ENCODE measurements at places on chromosomes 5 and 9.

DNA sequence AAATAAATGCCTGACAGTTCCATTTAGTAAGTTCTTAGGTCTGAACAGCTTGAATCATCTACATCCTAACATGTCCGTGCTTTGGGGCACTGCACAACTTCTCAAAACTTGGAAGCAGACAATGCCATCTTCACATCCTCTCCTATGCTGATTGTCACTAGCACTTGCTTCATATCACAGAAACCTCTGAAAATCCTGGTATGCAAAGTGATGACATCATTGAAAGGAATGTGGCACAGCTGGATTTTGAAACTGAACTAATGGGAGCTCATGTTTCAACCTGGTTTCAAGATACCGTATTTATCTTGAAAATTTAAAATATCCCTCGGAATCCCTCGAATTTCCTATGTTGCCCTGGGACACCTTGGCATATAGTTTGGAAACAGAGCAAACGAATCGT is 490.2 kb upstream of the DAP start:
- DNase-seq: peak; percentile 75

GRCh38 chr5:137206030-137206715 is 293.0 kb downstream of the SPOCK1 start:
- peak; percentile 27 for DNase-seq

- DNase-seq: no peak
Measured at GRCh38 chr9:92820964-92821363, 56.3 kb upstream of the BICD2 start.

DNA sequence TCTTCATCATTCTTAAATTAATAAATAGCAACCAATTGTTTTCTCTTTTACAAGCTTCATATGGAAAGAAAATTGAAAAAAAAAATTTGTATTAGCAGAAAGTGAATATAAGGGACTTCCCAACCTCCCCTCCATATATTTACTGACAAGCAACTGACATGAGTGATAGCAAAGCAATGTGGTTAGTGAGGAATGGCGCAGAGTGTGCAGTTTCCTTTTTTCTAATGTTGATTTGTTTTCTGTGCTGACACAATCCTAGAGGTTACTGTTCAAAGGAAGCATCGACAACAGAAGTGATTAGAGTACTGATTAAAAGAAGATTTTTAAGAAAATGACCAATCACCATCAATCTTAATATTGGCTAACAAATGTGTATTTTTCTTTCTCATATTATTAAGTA is 1.7 kb upstream of the PTGER4 start:
- DNase-seq: peak; percentile 19

- peak; percentile 62 for DNase-seq
Measured at GRCh38 chr9:106954558-106954957, 91.6 kb downstream of the ZNF462 start.

DNA sequence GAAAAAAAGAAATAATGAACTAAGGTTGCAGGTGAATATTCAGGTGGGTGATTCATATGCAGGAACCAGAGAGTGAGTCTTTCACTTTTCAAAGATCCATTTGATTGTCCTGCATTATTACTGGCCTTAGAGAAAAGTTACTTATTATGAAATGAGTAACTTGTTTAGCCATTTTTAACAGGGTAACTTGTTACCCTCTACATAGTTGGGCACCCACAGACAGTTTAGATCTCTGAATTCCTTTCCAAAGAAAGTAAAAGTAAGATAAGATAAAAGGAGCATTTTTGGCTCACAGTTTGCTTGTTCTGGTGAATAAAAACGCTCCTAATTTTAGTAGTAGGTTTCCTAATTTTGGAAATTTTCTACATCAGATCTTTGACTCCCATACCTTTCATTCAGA is 54.1 kb upstream of the DAB2 start:
- DNase-seq: no peak

All from mammary epithelial cell (primary cell).